Camera-type eye (tissue), 1 donor: ENCODE measurements at places on chromosomes 2 and 18. TPM values are rescaled to one million over a fixed set of nuclear protein-coding genes. Genes with fewer than 3 reads are reported as not detected.

SKOR2 gene
- total RNA-seq = 1.2 TPM

ASB18 gene
- not detected for total RNA-seq

TMEM169 gene
- 19.5 TPM for total RNA-seq

BOLL gene
- 0.27 TPM for total RNA-seq

KIAA2012 gene
- not detected for total RNA-seq

STAM2 gene
- total RNA-seq = 63.7 TPM

RTKN gene
- total RNA-seq = 28.9 TPM

QPCT gene
- 12.0 TPM for total RNA-seq

UGT1A4 gene
- not detected for total RNA-seq

GLI2 gene
- total RNA-seq = 7.8 TPM

ASB3 gene
- 69.9 TPM for total RNA-seq

GAREM2 gene
- total RNA-seq = 5.5 TPM

KCNK3 gene
- total RNA-seq = 40.4 TPM

DTNA gene
- 46.2 TPM for total RNA-seq

SRD5A2 gene
- total RNA-seq = 6.9 TPM

COLEC12 gene
- total RNA-seq = 67.2 TPM

C2orf69 gene
- total RNA-seq = 19.6 TPM

COL4A4 gene
- total RNA-seq = 11.7 TPM

LYPD1 gene
- total RNA-seq = 15.8 TPM

REG3A gene
- not detected for total RNA-seq

TRIP12 gene
- total RNA-seq = 289 TPM

ALPI gene
- not detected for total RNA-seq

CABLES1 gene
- total RNA-seq = 18.5 TPM

ADD2 gene
- total RNA-seq = 64.5 TPM

ZNF24 gene
- 121 TPM for total RNA-seq

PPP1R1C gene
- 9.6 TPM for total RNA-seq

CETN1 gene
- not detected for total RNA-seq

TMX3 gene
- 108 TPM for total RNA-seq

DES gene
- total RNA-seq = 249 TPM
